H1 (cell line): ENCODE measurements at places on chromosomes 13 and 19. TPM values are rescaled to one million over a fixed set of nuclear protein-coding genes. Genes with fewer than 3 reads are reported as not detected.

The TMEM255B gene
- polyA plus RNA-seq, result 3.4 and 5.0 TPM in 2 replicates

The DOCK6 gene
- polyA plus RNA-seq, result 25.5 and 48.4 TPM in 2 replicates

The ZFP14 gene
- 1.1 and 1.7 TPM in 2 replicates for polyA plus RNA-seq

The LINGO3 gene
- polyA plus RNA-seq, result 0.59 and 0.93 TPM in 2 replicates

The GSX1 gene
- 0.08 TPM in 1 of 2 replicates, not detected in the other for polyA plus RNA-seq

The ZNF100 gene
- 3.1 and 4.9 TPM in 2 replicates for polyA plus RNA-seq

The CKM gene
- polyA plus RNA-seq, result 0.08 and 0.09 TPM in 2 replicates

The PTBP1 gene
- polyA plus RNA-seq, result 528 and 645 TPM in 2 replicates

The FGF9 gene
- polyA plus RNA-seq, result 0.02 TPM in 1 of 2 replicates, not detected in the other

The NCR1 gene
- 1.5 and 2.3 TPM in 2 replicates for polyA plus RNA-seq

The FPR2 gene
- polyA plus RNA-seq, result 0.05 and 0.17 TPM in 2 replicates

The ZNF738 gene
- 126 and 148 TPM in 2 replicates for polyA plus RNA-seq

The DKKL1 gene
- polyA plus RNA-seq, result 5.9 and 6.8 TPM in 2 replicates

The ZNF681 gene
- polyA plus RNA-seq, result 0.86 and 1.1 TPM in 2 replicates

The FCGBP gene
- polyA plus RNA-seq, result 1.1 and 2.6 TPM in 2 replicates

The SIAH3 gene
- 0.11 and 0.17 TPM in 2 replicates for polyA plus RNA-seq

The KLK12 gene
- polyA plus RNA-seq, result 0.24 TPM in 1 of 2 replicates, not detected in the other

The NCAN gene
- polyA plus RNA-seq, result 2.7 and 3.6 TPM in 2 replicates

The ZGLP1 gene
- 4.2 and 8.2 TPM in 2 replicates for polyA plus RNA-seq

The LIM2 gene
- 0.13 TPM in 1 of 2 replicates, not detected in the other for polyA plus RNA-seq

The NLRP9 gene
- polyA plus RNA-seq, result not detected in 2 replicates

The SIGLEC12 gene
- not detected in 2 replicates for polyA plus RNA-seq

The AP3D1 gene
- polyA plus RNA-seq, result 161 and 227 TPM in 2 replicates

The TRPC4 gene
- 9.3 and 12.3 TPM in 2 replicates for polyA plus RNA-seq

The CCL25 gene
- 0.46 and 0.59 TPM in 2 replicates for polyA plus RNA-seq
